ENCODE measurements at places on chromosomes 5 and 9. TPM values are rescaled to one million over a fixed set of nuclear protein-coding genes. Genes with fewer than 3 reads are reported as not detected.

The GABRA1 gene
- not detected for total RNA-seq

The IFNA10 gene
- total RNA-seq: not detected

The TTC1 gene
- total RNA-seq: 167 TPM

The SQSTM1 gene
- total RNA-seq: 2,241 TPM

The LVRN gene
- total RNA-seq: not detected
